ENCODE measurements at places on chromosomes 7 and 10.

DNA sequence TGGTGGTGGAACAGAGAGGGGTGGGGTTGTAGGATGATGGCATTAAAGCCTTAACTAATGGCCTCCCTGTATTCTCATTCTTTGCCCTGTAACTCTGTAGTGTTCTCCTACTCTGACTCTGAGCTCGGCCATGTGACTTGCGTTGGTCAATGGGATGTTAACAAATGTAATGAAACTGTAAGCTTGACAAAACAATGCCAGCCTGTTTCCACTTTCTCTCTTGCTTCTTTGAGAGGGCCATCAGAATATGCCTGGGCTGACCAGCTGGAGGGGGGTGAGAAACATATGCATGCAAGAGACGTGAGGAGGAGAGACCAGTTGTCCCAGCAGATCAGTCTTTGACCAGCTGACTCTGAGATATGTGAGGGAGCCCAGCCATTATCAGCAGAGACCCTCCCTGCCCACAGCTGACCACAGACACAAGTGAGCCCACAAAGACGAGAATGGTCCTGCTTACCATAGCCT, 100.6 kb downstream of the ICA1 start:
- no peak for DNase-seq

GRCh38 chr7:107980171-107980570, 22.8 kb downstream of the LAMB1 start:
- DNase-seq: no peak

DNA sequence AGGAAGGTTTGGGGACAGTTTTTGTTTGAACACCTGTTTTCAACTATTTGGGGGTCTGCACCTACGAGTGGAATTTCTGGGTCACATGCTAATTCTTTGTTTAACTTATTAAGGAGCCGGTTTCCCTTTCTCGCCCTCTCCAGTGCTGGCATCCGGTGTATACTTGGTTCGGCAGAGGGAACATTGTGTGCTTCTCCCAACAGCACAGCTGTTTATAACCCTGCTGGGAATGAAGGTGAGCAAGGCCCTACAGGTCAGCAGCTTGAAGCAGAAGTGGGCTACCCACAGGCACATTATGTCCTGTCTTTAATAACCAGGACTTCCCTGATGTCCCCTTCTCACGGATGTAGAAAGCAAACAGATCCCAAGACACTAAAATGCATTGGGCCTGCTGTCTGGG, 87.5 kb upstream of the PDCD4 start:
- no peak for DNase-seq

DNA sequence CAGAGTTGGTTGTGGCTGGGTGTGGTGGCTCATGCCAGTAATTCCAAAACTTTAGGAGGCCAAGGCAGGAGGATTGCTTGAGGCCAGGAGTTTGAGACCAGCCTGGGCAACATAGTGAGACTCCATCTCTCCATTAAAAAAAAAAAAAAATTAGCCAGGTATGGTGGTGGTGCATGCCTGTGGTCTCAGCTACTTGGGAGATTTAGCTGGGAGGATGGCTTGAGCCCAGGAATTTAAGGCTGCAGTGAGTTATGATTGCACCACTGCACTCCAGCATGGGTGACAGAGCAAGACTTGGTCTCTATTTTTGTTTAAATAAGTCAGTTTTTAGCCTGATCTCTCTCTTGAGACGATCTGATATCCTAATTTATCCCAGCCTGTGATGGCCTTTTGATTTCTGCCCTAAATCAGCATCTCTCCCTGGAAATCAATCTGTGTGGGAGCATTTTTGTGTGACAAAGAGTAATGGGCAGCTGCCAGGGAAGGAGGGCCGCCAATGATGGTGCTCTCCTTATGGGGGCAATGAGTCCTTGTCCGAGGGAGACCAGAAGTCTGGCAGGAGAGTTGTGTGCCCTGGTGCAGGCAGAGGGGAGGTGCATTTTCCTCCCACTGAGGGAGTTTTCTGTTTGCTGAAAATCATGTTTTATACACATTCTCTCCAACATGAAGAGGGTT, 111.0 kb downstream of the NRP1 start:
- DNase-seq: peak; percentile 54

DNA sequence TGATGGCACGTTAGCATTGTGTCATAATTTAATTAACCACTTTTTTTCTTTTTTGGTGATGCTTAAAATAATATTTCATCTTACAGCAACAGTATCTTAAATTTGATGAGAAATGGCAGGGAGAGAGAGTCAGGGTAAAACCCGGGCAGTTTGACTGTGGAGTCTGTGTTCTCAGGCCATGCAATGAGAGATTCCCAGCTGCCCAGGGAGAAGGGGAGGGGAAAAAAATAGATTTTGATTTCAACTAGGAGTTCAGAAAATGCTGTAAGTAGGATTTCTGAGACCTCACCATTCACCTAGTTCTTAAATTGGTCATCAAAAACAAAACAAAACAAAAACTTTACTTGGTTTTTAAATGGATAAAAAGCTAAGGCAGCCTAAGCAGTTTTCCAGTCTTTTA, 37.4 kb upstream of the XPNPEP1 start:
- no peak for DNase-seq

DNA sequence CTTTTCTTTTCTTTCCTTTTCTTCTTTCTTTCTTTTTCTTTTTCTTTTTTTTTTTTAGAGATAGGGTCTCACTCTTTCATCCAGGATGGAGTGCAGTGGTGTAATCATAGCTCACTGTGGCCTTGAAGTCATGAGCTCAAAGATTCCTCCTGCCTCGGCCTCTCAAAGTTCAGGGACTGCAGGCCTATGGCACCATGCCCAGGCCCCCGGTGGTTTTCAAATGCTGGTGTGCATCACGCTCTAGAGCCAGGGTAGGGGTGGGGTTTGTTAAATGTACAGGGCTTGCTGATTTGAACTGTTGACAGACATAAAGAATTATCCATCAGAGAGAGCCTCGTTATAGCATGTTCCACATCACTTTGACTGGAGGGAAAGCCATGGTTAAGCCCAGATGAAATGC, 5.8 kb downstream of the MINDY4 start:
- no peak for DNase-seq

GRCh38 chr10:7108141-7108540, 302.7 kb downstream of the SFMBT2 start:
- DNase-seq: no peak

GRCh38 chr10:103921248-103921647, 3.3 kb upstream of the STN1 start:
- no peak for DNase-seq

DNA sequence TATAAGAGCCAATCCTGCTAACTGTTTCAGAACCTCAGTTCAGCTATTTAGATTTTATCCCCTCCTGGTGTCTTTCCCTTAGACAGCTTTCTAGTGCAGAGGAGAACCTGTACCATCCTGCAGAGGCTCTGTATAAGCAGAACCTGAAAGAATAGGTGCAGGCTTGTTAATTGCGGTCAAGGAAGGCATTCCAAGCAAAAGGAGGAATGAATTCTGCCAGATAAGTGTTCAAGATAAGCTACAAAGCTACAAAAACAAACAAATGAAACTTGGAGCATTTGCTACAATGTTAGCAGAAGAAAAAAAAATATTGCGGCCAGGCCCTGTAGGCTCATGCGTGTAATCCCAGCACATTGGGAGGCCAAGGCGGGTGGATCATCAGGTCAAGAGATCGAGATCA, 32.6 kb upstream of the AGMO start:
- no peak for DNase-seq

Measured in EH (cell line).